ENCODE measurements at places on chromosomes 4 and X. TPM values are rescaled to one million over a fixed set of nuclear protein-coding genes. Genes with fewer than 3 reads are reported as not detected.

Gene NPY1R
- not detected for total RNA-seq

DNA sequence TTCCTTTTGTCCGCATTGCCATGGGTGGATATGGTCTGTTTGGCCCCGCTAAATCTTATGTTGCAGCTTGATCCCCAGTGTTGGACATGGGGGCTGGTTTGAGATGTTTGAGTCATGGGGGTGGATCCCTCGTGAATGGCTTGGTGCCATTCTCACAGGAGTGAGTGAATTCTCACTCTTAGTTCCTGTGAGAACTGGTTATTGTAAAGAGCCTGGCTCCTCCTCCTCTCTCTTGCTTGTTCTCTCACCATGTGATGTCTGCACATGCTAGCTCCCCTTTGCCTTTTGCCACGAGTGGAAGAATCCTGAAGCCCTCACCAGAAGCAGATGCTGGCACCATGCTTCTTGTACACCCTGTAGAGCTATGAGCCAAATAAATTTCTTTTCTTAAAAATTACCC lies 22.6 kb upstream of the STBD1 start:
- H3K27me3 ChIP-seq, result peaks cover 15% of the 10 kb centered on the region
- H3K4me1 ChIP-seq, result no peaks in the 10 kb centered on the region
- no peak overlapping the region for H3K27ac ChIP-seq
- DNase-seq, result no peak
- H3K4me3 ChIP-seq, result no peak overlapping the region

DNA sequence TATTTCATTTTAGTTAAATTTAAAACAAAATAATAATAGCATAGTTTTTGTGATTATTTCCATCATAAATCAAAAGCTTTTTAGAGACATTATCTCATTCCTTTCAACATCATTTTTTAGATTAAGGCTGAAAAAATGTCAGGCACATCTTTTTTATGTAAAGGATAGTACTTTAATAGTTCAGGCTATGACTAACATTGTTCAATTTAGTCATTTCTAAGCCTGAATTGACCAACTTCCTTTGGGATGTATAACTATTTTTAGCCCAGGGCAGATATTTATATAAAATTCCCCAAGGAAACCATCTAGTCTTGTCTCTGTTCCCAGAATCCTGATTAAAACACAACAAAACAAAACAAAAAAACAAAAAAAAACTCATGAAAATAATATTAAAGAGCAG lies 145.6 kb upstream of the PCDH18 start:
- no peaks in the 10 kb centered on the region for H3K4me1 ChIP-seq
- H3K36me3 ChIP-seq, result no peaks in the 10 kb centered on the region
- no peaks in the 10 kb centered on the region for H3K27me3 ChIP-seq
- DNase-seq, result no peak
- H3K4me3 ChIP-seq, result no peak overlapping the region
- no peak overlapping the region for H3K27ac ChIP-seq

DNA sequence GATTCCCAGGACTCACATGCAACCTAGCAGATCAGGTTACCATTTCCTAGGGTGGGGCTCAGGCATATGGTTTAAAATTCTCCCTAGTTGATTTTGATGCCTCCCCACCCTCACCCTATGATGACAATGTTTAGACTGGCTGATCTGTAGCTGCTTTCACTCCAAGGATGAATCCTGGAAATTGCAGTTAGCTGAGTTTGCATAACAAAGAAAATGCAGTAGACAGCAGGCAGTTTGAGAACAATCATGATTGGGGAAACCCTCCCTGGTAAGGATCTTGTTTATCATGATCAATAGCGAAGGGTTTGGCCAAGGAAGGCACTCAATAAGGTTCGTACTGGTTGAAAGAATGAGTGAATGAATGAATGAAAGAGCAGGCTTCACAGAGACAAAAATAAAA lies 2.1 kb downstream of the ZNF518B start:
- H3K4me1 ChIP-seq, result peaks cover 12% of the 10 kb centered on the region
- H3K4me3 ChIP-seq, result no peak overlapping the region
- peaks cover 42% of the 10 kb centered on the region for H3K36me3 ChIP-seq
- H3K27me3 ChIP-seq, result peaks cover 4% of the 10 kb centered on the region

- H3K4me1 ChIP-seq, result no peaks in the 10 kb centered on the region
- no peak overlapping the region for H3K27ac ChIP-seq
- no peaks in the 10 kb centered on the region for H3K36me3 ChIP-seq
- DNase-seq, result no peak
- no peak overlapping the region for H3K4me3 ChIP-seq
Observed at GRCh38 chr4:119692001-119692400, 63.4 kb upstream of the PDE5A start.

Gene RRAGB
- total RNA-seq, result 10.5 TPM

DNA sequence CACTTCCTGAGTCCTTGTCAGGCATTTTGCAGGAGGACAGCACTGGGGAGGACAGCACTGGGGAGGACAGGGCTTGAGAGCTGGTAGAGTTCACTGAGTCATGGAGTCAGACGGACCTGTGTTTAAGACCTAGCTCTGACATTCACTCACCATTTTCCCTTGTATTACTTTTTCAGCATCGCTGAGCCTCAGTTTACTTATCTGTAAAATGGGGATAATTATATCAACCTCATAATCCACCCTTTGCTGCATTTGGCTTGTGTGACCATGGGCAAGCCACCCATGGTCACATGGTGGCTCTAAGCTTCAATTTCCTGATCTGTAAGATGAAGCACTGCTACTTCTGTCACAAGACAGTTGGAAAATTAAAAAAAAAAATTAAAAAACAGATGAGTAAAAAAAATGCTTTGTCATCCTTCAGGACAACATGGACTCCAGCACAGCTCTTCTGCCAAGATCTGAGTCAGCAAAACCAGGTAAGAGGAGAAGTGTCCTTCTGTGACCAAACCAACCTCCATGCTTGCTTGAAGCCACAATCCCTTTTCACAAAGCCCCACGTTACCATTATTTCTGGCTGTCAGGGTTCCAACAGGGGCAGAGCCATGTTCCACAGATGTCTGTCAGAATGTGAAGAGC lies 275.5 kb downstream of the RAB28 start:
- H3K4me1 ChIP-seq, result no peaks in the 10 kb centered on the region
- H3K27ac ChIP-seq, result no peak overlapping the region
- H3K36me3 ChIP-seq, result no peaks in the 10 kb centered on the region
- no peak for DNase-seq
- H3K27me3 ChIP-seq, result no peaks in the 10 kb centered on the region
- no peak overlapping the region for H3K4me3 ChIP-seq

- no peaks in the 10 kb centered on the region for H3K27me3 ChIP-seq
- no peak overlapping the region for H3K27ac ChIP-seq
- DNase-seq, result no peak
- no peaks in the 10 kb centered on the region for H3K4me1 ChIP-seq
Observed at GRCh38 chr4:158856852-158857251, 88.0 kb downstream of the FNIP2 start.

Gene VSIG1
- total RNA-seq, result 8.8 TPM

- H3K36me3 ChIP-seq, result no peaks in the 10 kb centered on the region
- no peaks in the 10 kb centered on the region for H3K4me1 ChIP-seq
- no peaks in the 10 kb centered on the region for H3K27me3 ChIP-seq
Observed at GRCh38 chr4:28287831-28288233, 1427.2 kb downstream of the STIM2 start.

Gene CWH43
- total RNA-seq, result not detected

DNA sequence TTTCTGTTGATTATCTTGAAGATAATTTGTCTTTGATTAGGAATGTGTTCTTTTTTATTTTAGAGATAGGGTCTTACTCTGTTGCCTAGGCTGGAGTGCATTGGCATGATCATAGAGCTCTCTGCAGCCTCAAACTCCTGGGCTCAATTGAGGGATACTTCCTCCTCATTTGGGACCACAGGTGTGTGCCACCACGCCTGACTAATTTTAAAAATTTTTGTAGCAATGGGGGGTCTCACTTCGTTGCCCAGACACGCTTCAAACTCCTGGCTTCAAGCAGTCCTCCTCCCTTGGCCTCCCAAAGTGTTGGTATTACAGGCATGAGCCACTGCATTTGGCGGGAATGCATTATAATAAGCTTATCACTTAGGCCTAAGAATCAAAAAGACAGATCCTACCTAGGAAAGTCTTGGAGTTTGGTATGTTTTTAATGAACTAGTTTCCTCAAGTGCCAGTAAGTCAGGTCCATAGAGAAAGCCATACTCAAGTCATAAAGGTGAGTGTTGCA lies 21.7 kb downstream of the BMP2K start:
- no peak overlapping the region for H3K4me3 ChIP-seq
- H3K27me3 ChIP-seq, result no peaks in the 10 kb centered on the region
- no peak overlapping the region for H3K27ac ChIP-seq
- peaks cover 26% of the 10 kb centered on the region for H3K36me3 ChIP-seq

Data from activated naive CD8-positive, alpha-beta T cell treated with anti-CD3 and anti-CD28 coated beads, Interleukin-2, amount 10 ng/mL, durations not matched to agents 7 days and 5 days (primary cell).